Iris pigment epithelial cell (primary cell): ENCODE measurements at places on chromosomes 6 and 20.
A peak's percentile ranks its signal among the peaks of the same experiment; 100 is the strongest.

DNA sequence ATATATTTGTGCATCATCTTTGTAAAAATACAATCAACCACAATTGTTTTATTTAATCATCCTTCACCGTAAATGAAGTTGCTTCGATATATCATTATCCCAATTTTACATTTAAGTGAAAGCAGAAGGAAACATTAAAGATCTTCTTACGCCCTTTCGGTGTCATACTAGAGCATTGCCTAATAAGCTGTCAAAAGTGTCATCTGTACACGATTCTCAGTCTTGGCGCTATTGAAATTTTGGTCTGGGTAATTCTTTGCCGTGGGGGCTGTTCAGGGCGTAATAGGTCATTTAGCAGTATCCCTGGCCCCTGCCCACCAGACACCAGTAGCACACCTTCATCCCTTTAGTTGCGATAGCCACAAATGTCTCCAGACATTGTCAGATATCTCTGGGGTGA, 40.4 kb upstream of the TMEM170B start:
- no peak for DNase-seq

- DNase-seq, result no peak
These were observed 16.9 kb downstream of the LAMA5 start for GRCh38 chr20:62350098-62350628.

GRCh38 chr20:38723017-38723847, 1.1 kb upstream of the SLC32A1 start:
- peak; percentile 65 for DNase-seq

DNA sequence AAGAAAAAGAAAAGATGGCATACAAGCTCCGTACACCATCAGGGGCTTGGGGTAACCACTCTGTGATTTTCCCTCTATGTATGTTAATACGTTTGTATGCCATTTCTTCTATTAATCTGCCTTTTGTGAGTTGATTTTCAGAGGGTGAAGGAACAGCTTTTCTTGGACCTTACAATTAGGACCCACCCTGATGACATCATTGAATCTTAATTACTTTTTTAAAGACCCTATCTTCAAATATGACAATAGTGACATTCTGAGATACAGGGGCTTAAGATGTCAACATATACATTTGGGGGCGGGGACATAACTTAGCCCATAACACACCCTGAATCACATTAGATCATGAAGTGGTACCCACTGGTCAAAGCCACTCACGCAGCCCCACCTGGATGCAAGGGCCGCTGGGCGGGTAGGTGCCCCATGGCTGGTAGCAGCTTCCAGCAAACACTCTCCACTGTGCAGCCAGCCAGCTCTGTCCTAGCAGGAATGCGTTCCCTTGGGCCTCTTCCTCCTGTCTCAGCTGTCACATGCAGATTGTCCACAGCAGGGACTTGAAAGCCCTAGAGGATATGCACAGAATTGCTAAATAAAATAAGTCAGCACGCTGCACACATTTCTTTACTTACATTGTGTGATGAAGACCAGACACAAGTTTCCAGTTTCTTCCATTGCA, 74.5 kb downstream of the FOXF2 start:
- no peak for DNase-seq

DNA sequence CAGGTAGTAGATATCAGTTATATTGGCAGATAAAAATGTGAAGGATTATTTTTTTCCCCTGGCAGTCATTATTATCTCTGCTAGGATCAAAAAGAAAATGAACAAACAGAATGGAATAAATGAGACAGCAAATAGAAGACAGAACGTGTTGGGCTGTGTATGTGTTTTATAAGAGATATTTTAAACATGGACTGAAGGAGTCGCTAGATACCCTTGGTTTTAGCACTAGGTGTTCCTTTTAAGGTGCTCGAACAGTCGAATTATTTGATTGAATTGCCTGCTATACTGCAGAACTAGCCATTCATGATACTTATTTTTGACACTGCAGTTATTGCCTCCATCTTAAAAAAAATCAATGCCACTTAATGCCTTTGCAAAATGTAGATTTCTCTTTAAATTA, 3.7 kb downstream of the GRIK2 start:
- peak; percentile 30 for DNase-seq

GRCh38 chr20:10590950-10591671, 82.7 kb downstream of the JAG1 start:
- DNase-seq, result no peak

DNA sequence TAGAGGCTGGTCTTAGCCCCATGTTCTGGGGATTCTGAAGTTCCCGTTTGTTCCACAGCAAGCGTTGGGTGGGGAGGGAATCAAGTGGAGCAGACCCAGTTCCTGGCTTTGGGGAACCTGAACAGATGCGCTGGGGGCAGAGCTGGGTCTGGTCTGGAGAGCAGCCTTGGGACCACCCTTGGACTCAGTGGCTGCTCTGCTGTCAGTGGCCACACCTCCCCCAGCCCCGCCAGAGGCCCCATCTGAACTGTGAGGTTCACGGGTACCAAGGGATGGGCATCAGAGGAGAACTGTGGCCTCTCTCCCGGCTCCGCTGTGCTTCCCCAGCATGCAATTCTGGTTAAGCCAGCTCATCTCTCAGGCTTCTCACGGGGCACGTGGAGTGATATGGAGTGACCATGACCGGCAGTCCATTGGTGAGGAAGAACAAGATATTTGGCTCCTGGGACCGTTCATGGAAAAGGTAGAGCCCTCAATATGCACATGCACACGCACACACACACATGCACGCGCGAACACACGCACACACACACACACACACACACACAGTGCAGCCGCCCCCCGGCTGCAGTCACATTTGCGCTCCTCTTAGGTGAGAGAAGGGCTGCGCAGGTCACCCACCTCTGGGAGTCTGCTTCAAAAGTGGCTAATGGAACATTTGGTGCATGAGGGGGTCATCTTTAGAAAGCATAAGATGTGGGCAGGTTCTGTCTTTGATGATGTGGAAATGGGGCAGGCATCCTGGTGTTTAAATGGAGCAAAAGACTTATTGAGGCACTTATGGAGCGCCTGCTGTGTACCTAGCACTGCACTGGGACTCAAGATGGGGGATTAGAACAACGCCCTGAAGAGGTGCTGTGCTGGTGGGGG, 6.0 kb downstream of the DLGAP4 start:
- no peak for DNase-seq

DNA sequence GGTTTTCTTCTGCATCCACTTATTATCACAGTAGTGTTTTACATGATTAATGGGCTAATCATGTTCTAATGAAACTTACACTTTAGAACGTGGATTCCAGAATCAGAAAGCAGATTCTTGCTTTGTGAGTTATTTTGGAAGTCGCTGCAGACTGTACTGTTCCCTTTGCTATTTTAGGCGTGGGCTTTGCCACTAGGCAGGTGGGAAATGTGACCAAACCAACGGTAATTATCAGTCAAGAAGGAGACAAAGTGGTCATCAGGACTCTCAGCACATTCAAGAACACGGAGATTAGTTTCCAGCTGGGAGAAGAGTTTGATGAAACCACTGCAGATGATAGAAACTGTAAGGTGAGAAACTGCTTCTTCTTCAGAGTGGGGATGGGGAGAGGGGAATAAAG, 598 bp downstream of the FABP7 start:
- no peak for DNase-seq
